Cortex of kidney (tissue), 1 donor: ENCODE measurements at places on chromosomes 13 and 19.

- no peak for DNase-seq
Measured at GRCh38 chr19:46824890-46825730, 25.5 kb downstream of the AP2S1 start.

GRCh38 chr19:19486343-19487076 lies 28.8 kb downstream of the TSSK6 start:
- no peak for DNase-seq

DNA sequence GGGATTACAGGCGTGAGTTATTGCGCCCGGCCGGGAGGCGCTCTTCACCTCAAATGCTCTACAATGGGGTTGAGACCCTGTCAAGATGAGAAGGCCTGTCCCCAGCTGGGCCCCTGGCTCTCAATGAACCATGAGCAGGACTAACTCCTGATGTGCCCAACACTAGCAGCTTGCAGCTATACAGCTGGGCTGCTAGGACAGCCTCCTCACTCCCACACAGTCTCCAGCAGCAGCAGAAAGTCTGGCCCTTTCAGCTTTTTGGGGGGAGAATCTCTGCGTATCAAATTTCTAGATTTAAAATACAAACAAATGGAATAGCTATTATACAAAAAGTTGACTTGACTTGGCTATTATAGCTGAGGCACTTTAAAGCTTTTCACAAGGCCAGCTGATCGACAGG lies 30.2 kb downstream of the TMTC4 start:
- DNase-seq: no peak

DNA sequence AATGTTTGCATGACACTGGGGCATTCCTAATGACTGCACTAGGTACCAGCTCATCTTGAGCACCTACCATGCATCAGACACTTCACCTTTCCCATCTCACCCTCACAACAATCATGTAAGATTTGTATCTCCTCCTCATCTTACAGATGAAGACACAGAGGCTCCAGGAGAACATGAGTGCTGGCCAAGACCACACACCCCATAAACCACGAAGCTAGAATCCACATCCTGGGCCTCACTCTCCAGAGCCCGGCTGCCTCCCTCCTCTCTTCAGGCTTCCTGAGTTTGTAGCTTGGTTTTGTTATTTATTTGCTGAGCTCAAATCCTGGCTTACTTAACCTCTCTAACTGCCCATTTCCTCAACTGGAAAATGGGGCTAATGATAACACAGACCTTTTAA lies 25.9 kb downstream of the FAM216B start:
- no peak for DNase-seq

DNA sequence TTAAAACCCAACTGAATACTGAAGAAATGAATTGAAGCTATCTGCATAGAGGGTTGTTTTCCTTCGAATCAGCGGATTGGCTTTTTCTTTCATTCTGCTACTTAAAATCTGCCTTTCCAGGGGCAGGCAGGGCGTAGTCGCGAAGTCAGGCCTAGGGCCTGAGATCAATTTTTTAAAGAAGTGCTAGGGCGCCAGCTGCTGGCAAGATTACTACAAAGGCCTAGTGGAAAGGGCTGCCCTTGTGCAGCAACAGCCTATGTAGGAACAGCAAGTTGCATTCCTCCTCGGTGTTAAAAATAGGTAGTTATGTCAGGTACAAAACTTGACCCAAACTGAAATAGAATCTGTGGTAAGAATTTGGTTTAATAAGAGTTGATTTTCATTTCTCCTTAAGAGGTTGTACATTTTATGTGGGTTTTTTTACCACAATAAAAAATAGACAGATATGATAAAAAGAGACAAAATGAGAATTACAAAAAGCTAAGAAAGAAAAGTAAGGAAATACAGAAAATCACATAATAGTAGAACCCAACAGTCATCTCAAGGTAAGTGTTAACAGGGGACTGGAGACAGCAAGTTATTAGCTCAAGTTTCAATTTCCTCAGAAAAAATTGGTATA lies 9.5 kb upstream of the URAD start:
- DNase-seq: no peak
